SK-N-DZ (cell line): ENCODE measurements at places on chromosomes 12 and 14.
A peak's percentile ranks its signal among the peaks of the same experiment; 100 is the strongest.

- DNase-seq, result peak; percentile 37
Measured at GRCh38 chr14:104650057-104650980, 39.1 kb upstream of the INF2 start.

GRCh38 chr12:111978545-111978944 lies 34.4 kb downstream of the TMEM116 start:
- no peak for DNase-seq

DNA sequence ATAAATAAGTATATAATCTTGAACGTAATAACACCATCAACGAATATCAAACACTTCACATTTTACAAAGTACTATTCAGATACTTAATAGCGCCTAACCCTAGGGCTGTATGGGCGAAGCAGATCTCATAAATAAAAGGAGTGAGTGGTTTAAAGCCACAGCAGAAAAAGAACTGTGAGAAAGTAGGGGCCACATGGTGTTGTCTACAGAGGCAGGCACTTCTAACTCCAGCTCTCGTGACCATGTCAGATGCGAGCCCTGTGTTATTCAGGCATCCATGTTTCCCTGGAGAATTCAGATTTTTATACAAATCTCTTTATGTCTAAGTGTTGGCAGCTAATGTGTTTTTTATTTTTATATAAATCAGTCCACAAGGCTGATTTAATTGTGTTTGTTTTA lies 212.2 kb downstream of the FBXL14 start:
- DNase-seq, result no peak

DNA sequence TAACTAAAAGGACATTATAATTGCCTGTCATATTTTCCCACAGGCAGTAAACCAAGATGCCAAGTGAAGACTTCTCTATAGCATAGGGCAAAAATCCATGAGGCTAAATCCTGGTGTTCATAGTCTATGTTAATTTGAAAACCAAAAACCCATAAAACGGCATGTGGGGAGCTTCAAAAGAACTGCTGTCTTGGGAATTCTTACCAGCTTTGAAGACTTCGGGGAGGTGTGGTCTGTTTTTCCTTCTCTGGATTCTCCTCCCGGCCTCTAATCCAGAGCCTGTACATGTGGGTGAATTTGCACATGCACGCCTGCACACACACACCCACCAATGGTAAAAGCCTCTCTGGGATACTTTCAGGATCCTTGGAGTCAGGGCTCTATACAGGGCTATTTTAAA lies 61.9 kb upstream of the IFNG-AS1 start:
- no peak for DNase-seq

GRCh38 chr12:53699678-53700025 lies 23.8 kb upstream of the ATP5MC2 start:
- DNase-seq, result no peak

DNA sequence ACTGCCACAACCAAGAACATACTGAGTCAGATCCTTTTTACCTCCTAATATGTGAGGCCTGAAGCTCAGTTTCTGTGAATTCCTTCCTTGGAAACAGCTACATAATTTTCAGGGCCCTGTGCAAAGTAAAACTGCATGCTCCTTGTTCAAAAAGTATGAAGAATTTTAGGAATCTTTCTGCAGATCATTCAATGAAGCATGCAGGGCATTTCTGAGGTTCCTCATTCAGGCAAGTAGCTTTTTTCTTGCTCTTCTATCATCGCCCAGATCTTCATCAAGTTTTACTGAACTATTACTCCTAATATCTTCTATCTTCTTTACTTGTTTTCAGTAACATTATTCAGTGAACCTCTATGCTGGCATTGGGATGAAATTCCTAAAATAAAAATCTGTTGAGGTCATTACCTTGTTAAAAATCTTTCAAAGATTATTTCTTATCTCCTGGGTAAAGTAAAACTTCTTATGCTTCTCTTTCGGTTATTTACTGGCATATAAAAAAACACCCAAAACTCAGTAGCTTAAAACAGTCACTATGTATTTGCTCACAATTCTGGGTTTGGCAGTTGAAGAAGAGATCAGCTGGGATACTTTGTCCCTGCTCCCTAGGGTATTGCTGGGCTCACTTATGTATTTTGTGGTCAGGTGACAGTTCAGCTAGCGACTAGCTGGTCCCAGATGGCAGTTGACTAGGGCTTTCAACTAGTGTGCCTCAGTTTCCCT lies 42.6 kb upstream of the KRR1 start:
- no peak for DNase-seq

DNA sequence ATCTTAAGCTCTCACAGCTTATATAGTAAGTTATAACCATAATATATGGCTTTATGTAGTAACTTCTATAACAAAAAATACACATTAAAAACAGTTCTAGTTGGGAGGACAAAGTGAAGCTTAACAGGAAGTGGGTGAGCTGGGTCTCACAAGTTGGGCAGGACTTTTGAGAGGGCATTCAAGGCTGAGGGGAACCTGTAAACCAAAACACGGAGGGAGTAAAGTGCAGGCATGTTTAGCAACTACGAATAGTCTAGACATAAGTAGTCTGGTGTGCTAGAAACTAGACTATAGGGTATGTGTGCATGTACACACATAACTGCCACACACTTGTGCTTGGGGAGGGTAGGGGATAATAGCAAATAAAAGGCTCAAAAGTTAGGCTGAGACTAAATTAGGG lies 14.2 kb upstream of the NEK9 start:
- no peak for DNase-seq

DNA sequence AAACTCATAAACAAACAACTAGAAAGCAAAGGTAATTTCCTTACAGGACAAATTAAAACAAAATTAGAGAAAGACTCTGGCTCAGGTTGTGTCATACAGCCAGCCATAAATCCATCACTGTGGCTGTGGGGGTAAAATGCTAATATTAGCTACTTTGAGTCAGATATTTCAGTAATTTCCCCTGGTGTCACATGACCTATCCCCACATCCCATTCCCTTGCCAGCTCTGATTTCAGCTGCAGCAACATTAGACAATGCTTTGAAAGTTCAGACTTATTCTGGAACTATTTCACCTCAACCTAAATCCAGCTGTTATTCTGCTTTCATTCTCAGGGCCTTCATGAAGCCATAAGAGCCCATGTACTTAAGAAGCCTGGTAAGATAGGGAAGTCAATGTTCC lies 55.3 kb downstream of the RPL10L start:
- no peak for DNase-seq

DNA sequence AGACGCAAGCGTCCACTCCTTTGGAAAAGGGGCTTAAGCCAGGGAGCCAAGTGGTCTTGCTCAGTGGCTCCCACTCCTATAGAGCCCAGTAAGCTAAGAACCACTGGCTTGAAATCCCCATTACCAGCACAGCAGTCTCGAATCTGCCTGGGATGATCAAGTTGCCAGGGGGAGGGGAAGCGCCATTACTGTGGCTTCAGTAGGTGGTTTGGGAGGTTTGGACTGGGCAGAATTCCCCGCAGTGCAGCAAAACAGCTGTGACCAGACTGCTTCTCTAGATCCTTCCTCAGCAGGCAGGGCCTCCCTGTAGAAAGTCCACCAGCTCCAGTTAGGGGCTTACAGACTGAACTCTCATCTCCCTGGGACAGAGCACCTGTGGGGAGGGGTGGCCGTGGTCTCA lies 115.4 kb downstream of the TMEM117 start:
- no peak for DNase-seq

DNA sequence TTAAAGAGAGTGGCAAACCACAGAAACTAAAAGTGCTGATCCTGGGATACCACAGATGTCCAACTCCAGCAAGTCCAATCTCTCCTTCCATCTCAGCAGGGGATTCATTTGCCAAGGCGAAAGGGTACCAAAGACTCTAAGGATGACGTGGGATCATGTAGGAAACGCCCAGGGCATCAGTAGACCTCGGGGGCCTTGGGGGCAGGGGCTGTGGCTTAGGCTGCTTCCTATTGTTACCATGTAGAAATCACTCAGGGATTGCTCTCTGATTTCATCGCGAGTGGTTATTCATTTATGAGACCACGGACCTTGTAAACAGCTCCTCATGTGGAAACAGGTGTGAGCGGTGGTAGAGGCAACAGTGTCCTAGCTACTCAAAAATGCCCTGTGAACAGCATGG lies 149.3 kb upstream of the FKBP4 start:
- DNase-seq, result no peak

DNA sequence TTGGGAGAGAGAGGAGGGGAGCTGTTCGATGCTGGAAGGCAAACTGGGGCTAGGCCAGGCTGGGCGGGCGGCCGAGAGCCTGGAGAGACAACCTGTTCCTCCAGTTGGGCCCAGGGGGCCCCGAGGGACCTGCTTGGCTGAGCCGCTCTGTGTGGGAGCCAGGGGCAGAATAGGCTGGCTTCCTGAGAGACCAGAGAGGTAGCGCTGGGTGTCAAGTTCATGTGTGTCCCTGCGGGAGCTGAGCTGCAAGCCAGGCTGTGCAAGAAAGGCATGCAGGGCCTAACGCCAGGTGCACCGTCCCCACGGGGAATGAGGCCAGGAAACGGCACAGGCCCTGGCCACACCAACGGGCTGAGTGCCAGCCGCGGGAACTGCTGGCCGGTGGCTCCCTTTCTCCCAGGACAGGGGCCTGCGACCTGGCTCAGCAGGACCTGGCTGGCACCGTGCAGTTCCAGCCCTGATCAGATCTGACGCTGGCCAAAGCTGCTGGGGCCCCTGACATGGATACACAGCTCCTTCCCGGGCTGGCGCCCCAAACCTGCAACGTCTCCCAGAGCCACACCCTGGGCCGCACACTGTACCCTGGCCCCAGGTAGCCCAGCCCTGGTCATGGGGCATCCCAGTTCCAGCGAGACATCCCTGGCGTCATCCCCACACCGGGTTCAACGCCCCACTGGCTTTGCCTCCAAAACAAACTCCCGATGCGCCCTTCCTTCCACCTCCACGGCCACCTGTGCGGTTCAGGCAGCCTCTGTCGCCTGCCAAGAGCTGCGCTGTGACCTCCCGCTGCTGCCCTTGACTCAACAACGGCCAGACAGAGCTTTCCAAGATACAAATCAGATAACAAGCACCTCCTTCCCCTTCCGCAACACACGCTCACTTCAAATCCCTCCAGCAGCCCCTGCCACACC lies 65.0 kb downstream of the RFLNA start:
- peak; percentile 33 for DNase-seq

DNA sequence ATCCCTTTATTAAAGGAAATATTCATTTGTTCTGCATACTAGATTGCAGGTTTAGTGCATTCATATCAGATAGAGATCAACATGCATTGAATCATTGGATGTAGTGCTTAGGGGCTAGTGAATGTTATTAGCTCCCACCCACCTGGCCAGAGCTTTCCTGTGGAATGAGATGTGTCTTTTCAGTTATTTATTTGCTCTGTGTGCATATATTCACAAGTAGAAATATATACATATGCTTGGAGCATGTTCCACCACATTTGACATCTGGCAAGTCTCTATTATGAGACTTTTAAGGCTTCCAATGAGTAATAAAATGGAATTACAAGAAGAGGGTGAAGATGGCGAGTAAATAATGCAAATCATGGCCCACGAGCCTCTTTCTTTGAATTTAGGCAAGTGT lies 180.0 kb upstream of the LMO3 start:
- DNase-seq, result no peak

- DNase-seq, result peak; percentile 64
Measured at GRCh38 chr12:39990122-39991101, 115.5 kb downstream of the SLC2A13 start.

GRCh38 chr14:95508377-95508776 lies 8.1 kb downstream of the SYNE3 start:
- no peak for DNase-seq

- DNase-seq, result peak; percentile 55
Measured at GRCh38 chr14:39491134-39491571, 58.9 kb upstream of the FBXO33 start.

DNA sequence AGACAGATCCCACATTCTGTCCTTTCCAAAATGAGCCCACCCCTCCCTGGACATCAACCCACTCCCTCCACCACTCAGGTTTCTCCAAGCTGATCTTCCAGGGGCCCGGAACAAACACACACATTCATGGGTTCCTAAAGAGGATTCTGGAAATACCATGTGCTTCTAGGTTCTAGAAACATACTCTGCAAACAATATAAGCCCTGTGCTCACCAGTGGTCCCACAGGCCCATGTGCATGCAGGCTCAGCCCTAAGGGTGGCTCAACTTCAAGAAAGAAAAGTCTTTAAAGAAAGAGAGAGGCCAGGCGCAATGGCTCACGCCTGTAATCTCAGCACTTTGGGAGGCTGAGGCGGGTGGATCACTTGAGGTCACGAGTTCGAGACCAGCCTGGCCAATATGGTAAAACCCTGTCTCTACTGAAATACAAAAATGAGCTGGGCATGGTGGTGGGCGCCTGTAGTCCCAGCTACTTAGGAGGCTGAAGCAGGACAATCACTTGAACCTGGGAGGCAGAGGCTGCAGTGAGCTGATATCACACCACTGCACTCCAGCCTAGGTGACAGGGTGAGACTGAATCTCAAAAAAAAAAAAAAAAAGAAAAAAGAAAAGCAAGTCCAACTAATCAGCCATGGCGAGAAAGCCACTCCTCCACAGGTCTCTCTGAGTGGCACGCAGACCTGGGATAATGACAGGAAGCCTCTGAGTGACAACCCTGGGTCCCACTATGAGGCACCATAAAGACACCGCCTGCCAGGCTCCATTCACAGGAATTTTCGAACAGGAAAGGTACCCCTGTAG lies 59.5 kb upstream of the PNMA1 start:
- no peak for DNase-seq

DNA sequence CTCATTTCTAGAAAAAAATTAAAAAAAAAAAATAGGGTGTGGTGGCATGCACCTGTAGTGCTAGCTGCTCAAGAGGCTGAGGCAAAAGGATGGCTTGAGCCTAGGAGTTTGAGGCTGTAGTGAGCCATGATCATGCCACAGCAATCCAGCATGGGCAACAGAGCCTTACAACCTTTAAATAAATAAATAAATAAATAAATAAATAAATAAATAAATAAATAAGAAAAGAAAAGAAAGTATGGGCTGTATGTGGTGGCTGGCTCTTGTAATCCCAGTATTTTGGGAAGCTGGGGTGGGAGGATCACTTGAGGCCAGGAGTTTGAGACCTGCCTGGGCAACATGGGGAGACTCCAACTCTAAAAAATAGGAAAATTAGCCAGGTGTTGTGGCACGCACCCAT lies 308.2 kb downstream of the ACSS3 start:
- no peak for DNase-seq

GRCh38 chr14:88791629-88792472 lies 902 bp downstream of the EML5 start:
- DNase-seq, result peak; percentile 38

GRCh38 chr14:75566321-75566720 lies 12.1 kb upstream of the FLVCR2 start:
- no peak for DNase-seq

DNA sequence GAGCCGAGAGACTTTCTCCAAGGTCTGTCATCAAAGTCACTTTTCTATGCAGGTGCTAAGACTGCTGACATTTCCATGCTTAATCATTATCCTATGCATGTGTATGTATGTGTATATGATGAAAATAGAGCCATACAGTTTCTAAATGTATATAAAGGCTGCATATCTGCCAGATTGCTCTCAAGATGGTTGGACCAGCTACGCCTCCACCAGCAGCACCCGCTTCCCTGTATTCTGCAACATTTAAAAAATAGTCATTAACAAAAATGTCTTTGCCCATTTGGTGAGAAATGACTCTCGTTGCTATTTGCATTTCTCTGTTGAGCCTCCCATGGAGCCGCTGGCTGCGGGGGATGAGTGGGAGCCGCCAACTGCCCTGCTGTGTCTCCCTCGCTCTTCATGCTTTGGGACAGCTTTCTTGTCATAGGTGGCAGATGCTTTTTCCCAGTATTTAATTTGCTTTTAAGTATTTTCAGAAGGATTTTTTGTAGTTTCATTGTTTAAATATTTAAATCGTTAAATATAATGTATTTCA lies 54.7 kb downstream of the DYNC1H1 start:
- DNase-seq, result no peak

GRCh38 chr14:106039400-106039799 lies 513.0 kb downstream of the TMEM121 start:
- DNase-seq, result no peak

- DNase-seq, result no peak
Measured at GRCh38 chr12:79366374-79366773, 324.4 kb downstream of the PAWR start.
